NCI-H2107 (cell line): ENCODE measurements at places on chromosomes 12 and 14.

DNA sequence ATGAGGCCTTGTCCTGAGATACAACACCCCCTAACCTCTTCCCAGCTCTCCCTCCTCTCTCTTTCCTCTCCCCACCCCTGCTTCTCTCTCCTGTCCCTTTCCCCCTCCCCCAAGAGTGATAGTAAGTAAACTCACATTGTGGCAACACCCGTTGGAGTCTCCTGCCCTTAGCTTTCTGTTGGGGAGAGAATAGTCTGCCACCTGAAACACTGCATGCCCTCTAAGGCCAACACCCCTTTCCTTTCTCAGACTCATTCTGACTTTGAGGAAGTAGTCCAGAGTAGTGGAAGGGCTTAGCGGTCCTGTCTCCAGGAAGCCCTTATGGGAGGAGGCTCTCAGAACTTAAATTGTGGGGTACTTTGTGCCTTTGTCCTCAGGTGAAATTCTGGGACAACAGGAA, 95.2 kb downstream of the PRKCH start:
- no peak for DNase-seq

GRCh38 chr12:116138781-116139180, 138.7 kb downstream of the MED13L start:
- DNase-seq, result no peak

- DNase-seq, result no peak
These were observed 17.9 kb upstream of the MED6 start for GRCh38 chr14:70618314-70618713.

- no peak for DNase-seq
These were observed 102.7 kb downstream of the TMEM30B start for GRCh38 chr14:61178226-61179060.

- DNase-seq, result no peak
These were observed 11.5 kb downstream of the SYNDIG1L start for GRCh38 chr14:74414403-74415114.

GRCh38 chr14:105486163-105486973, at the start of gene CRIP1:
CRIP1 (plus strand) TSS chr14:105486886; CDS start chr14:105487260, 374 bp downstream.
- no peak for DNase-seq

- DNase-seq, result no peak
These were observed 461.1 kb downstream of the LRIG3 start for GRCh38 chr12:58459191-58459590.

GRCh38 chr12:52787324-52788191, 8.4 kb downstream of the KRT3 start:
- no peak for DNase-seq

- no peak for DNase-seq
These were observed 319.8 kb downstream of the ALG10 start for GRCh38 chr12:34342048-34342447.

GRCh38 chr14:20516921-20517320, 11.6 kb downstream of the RNASE10 start:
- no peak for DNase-seq

- DNase-seq, result no peak
These were observed 101.4 kb downstream of the GPR65 start for GRCh38 chr14:88106377-88106776.

DNA sequence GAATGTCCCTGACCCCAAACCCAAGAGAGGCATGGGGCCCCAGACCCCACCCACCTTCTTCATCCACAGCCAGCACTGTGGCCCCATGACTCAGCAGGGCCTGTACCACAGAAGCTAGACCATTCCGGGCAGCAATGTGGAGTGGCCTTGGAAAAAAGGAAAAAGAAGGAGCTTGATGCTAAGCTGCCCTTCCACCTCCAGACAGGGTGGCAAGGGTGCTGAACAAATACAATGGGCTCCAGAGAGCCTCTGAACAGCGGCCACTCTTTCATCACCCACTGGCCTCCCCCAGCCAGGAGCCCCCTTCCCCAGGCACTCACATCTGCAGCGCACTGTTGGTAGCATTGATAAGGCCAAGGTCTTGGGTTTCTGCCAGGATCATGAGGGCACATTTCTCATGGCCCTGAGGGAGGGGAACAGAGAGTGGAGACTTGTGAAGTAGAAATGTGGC, 13.9 kb downstream of the SLC39A5 start:
- no peak for DNase-seq

DNA sequence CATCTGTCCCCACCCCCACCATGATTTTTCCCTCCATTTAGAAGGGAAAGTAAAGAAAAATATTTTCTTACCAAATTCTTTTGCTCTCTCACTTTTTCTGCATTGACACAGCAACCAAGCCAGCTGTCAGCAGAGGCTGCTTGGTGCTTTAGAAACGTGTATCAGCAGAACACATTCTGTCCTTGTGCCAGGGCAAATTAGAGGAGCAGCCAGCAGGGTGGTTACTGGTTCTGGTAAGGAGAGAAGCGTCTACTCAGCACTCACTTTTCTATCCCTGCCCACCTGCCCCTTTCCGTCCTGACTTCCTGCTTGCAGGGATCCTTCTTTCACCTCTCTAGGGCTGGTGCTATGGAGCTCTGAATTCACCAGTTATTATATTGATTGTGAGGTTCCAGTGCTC, 327.5 kb upstream of the PDE3A start:
- no peak for DNase-seq

- peak; percentile 78 for DNase-seq
These were observed 80.3 kb downstream of the WDR20 start for GRCh38 chr14:102220031-102220430.

DNA sequence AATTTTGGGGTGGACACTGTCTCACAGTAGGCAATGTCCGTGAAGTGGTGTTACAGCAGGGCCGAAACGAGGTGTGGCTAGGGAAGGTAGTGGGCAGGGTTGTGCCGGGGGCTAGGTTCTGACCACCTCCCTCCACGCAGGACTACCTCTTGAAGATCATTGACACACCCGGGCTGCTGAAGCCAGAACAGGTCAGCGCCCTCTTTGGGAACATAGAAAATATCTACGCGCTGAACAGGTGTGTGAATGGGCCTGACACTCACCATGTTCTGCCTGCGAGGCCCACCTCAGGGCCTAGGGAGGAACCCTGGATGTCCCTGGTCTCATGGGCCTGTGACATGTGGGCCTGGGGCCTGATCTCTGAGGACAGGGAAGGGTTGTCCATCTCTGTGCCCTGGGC, 24.6 kb downstream of the PLEKHG3 start:
- DNase-seq, result no peak

GRCh38 chr12:25063873-25064628, 115.2 kb upstream of the BCAT1 start:
- DNase-seq, result no peak

DNA sequence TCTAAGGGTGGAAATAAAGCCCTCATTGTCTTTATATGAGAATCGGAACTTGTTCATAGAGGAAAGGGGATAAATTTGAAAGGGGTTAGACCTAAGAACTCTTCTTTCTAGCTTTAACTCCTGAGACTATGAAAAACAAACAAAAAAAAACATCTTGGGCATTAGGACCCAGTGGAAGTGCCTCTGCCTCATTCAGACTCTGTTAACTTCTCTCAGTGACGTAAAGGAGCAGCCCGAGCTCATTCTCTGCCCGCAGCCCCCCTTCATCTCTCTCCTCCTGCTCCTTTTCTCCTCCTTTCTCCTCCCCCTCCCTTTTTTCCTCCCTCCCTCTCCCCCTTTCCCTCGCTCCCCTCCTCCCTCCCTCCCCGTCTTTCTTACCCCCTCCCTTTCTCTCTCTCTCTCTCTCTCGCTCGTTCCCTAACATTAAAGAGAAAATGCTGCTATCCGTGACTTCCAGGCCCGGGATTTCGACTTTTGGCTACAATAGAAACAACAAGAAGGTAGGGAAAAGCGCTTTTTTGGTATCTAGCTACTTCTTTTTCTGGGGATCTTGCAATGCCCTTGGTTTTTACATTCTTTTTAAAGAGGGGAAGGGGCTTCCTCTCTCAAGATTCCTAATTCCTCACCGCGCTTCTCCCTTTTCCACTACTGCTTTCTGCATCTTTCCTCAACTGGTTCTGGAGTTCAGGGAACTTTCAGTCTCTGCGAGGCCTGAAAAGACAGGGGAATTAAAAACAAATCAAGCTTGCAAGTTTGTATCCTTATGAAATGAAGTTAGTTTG, at the start of gene RBMS2:
Gene RBMS2, plus strand, starts transcription at position 231 of the 782 bp plus-strand sequence. Its CDS starts 204 bp downstream, at position 435.
- DNase-seq, result peak; percentile 44

DNA sequence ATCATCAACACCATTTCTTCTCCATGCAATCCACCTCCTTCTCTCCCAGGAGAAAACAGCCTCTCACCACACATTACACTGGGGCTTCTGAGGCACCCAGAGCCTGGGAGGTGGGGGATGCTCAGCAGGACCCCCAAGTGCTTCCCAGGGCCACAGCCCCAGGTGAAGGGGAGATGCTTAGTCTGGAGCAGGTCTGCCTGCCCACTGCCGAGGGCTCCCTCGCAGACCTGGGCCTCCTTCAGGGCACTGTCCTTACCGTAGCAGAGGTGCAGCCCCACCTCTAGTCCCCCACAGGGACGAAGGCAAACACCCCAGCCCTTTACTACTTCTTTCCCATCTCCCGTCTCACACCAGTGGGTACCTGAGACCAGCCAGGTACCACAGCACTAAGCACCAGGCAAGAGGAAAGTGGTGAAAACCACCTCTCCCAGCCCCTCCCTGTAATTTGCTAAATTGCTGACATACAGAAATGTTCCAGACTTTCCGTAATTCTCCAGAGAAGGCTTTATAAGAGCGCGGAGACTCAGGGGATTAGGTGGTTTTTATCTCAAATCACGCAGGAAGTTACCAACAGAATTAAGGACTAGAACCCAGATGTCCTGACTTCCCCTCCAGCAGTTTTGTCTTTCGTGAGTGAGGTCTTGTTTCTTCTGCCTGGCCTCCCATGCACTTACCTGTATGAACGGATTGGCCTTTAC, 59.0 kb downstream of the PLEKHG3 start:
- no peak for DNase-seq

GRCh38 chr12:11885261-11886038, 185.3 kb upstream of the BCL2L14 start:
- DNase-seq, result no peak
